ENCODE measurements at places on chromosomes 6 and 20.

GRCh38 chr20:41228858-41229257 is 88.7 kb downstream of the ZHX3 start:
- no peak for DNase-seq

- no peak for DNase-seq
Observed at GRCh38 chr6:144912474-144912873, 627.3 kb downstream of the UTRN start.

- no peak for DNase-seq
Observed at GRCh38 chr6:148016013-148016412, 326.6 kb upstream of the SASH1 start.

DNA sequence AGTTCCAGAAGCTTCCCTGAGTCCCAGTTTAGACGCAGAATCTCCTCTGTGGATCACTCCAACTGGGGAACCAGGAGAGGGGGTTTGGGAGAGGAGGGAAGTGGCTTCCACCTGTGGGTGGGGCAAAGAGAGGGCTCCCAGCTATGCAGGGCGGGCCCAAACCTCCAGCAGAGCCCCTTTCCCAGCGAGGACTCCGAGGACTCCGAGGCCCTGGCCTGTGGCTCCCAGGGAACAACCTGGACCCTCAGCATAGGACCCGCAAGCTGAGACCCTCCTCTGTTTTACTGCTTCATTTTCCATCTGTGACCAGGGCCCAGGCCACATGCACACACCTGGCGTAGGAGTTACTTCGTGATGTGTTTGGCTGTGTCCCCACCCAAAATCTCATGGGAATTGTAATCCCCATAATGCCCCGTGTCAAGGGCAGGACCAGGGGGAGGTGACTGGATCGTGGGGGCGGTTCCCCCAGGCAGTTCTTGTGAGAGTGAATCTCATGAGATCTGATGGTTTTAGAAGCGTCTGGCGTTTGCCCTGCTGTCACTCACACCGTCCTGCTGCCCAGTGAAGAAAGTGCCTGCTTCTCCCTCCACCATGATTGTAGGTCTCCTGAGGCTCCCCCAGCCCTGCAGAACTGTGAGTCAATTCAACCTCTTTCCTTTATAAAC is 27.9 kb downstream of the NTSR1 start:
- DNase-seq, result no peak

DNA sequence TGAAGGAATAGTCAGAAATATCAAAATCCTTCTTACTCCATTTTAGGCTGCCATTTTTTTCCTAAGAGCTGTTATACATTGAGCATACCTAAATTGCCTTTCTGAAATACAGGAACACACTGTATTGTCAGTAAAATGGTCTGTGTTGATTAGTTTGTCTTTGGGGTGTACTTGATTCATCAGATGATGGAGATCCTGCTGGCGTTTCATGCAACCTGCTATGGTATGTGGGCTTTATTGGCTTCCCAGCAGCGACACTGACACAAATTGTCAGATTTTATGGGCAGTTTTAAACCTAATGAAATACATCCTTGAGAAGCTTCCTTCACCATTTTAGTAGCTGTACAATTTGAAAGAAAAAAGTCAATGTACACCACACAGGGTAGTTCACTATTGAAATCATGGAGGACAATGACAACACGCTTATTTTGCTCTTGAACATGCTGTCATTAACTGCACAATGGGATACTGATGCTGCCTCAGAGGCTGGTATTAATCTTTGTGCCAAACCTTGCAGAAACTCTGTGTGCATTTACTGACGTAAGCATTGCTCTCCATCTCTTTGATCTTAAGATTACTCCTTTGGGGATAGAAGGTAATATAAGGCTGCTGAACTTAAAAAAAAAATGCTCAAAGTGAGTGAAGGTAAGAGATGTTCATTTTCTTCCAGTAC is 124.9 kb downstream of the LAMA2 start:
- DNase-seq, result no peak

DNA sequence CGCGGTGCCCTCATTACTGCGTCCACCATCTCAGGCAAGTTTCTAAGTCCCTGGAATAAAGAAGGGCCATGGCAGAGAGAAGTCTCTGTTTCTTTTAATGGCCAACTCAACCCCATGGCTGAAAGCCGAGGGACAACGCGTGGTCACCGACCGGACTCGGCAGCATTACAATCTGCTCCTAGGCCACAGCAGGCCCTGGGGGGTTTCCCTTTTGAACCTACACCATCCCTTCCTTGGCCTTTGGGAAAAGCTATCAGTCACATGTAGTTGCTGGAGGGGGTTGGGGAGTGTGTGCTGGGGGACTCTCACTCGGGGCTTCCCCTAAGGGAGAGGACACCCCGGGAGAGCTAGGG is 11.1 kb upstream of the FAM83C start:
- no peak for DNase-seq

- DNase-seq, result no peak
Observed at GRCh38 chr6:152360034-152360433, 277.1 kb downstream of the SYNE1 start.

DNA sequence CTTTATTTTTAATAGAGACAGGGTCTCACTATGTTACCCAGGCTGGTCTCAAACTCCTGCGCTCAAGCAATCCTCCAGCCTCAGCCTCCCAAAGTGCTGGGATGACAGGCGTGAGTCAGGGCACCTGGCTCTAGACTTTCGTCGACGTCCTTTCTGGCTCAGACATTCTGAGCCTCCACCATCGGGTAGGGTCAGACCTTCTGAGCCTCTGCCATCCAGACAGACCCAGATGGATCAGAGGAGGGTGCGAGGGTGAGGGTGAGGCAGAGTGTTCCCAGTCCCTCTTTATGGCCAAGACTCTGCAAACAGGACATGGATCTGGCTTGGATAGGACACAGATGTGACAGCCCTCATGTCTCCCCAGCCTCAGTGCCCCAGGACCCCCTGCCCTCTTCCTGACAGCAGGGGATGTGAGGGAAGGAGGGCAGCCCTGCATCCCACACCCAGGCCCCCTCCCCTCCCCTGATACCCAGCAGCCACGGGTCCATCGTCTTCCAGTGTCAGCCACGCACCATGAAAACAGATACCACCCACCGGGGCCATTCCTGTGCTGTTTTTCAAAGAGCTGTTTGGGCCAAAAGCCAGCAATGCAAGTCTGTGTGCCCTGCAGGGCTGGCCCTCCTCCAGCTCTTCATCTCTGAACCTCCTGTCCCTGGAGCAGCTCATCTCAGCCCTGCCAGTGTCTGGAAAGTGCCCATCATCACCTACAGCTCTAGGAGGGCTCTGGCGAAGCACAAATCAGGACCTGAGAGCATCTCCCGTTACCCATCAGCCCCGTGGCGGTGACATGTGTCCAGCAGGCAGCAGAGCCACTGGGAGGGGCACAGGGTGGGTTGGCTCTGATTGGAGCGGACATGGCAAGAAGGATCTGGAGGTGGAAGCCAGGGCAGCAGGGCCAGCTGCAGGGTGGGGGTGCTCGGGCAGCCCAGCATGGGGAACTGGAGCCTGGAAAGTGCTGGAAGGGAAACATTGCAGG is 208.4 kb downstream of the PREX1 start:
- DNase-seq, result no peak

DNA sequence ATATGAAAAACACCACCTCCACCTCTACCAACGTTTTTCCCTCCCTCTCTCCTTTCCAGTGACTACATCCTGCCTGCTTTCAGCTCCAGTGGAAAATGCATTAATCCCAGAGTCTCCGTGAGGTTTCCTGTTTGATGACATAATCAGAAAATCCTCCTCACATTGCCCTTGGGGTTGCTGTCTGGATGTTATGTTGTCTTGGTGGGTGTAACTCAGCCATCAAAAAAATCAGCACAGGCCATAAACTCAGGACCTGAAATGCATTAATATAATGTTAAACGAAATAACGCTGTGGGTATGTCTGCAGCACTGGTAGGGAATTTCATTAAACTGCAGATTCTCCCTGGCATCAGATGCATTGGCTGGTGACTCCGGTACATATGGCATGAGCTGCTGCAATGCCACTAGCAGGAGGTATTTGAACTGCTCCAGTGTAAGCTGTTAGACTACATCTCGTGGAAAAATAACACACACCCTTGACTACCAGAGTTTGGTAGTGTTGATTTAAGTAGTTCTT is 297.8 kb downstream of the PRL start:
- no peak for DNase-seq

DNA sequence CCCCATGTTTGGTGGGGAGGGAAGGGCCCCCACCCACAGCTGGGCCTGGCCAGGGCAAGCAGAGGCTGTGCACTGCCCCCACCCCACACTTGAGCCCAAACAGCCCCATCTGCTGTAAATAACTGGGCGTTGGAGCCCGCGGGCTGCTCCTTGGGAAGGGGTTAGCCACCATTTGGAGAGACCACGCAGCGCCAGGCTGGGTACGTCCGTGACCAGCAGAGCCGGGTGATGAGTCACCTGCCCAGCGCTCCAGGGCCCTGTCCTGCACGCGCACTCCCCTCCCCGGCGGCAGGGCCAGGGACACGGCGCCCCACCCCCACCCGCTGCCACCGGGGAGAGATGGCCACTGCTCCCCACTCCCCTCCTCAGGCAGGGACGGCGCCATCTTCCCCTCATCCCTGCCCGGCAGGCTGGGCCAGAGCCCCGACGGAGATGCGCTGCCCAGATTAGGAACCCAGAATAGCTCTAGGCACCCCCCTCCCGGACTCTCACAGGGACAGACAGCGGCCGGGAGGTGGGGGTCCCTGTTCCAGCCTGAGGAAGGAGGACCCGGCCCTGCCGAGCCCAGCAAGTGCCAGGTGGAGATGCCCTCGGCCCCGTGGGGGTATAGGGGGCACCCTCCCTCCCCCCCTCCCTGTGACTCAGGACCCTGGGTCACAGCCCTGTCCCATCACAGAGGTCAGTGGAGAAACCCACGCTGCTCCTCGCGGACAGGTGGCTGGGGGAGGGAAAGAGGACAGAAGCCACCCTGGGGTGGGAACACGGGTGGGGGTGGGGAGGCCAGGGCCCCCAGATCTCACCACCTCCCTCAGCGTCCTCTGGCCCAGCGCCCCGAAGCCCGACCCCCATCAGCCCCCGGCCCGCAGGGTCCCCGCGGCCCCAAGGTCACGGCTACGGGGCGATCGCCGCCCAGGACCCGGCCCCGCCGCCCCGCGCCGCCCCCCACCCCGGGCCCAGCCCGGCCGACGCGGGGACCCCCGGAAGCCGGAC is 642 bp downstream of the EEF1A2 start:
- DNase-seq, result no peak

DNA sequence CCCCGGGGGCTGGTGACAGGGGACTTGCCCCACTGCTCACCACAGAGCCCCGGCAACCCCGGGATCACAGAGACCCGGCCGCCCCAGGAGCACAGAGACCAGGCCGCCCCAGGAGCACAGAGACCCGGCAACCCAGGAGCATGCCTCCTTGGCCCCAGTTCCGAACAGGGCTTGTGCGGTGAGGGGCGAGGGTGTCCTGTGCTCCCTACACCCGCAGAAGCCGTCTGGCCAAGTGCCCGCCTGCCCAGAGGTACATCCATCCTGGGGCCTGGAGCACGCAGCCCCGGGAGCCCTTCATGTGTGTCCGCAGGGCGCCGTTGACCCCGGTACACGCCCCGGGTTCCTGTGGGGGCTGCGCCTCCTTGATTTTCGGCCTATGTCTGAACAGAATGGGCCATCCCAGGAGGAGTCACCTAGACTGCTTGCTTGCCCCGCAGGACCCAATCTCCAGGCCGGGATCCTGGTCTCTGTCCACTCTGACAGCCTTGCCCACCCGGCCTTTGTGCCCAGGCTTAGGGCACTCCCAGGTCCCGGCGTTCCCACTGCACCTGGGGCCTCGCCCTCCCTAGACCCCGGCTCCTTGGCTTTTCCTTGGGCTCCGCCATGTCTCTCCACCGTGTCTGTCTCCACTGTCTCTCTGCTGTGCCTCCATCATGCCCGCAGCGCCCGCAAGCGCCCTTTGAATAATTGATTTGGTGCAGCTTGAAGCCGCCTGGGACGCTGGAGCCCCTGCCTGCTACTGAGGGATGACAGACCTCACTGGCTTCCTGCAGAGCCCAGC is 219.8 kb downstream of the ERMARD start:
- DNase-seq, result no peak

GRCh38 chr6:169119669-169120068 is 134.0 kb downstream of the THBS2 start:
- DNase-seq, result no peak

DNA sequence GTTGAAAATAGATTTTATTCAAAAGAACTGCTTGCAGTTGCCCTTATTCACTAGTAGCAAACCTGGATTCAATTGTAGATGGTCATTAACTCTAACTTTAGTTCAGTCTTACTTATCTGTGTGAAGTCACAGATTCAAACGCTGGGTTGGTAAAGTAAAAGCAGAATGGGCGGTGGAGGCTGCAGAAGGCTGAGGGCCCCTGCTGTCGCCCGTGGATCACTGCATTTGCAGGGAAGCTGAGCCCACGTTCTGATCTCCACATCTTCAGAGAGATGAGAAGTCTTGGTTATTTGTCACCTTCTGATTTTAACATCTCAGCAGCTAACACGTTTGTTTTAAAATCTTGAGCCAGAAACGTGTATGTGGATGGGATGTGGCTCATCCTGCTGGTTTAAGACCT is 75.1 kb downstream of the SNX9 start:
- DNase-seq, result no peak

DNA sequence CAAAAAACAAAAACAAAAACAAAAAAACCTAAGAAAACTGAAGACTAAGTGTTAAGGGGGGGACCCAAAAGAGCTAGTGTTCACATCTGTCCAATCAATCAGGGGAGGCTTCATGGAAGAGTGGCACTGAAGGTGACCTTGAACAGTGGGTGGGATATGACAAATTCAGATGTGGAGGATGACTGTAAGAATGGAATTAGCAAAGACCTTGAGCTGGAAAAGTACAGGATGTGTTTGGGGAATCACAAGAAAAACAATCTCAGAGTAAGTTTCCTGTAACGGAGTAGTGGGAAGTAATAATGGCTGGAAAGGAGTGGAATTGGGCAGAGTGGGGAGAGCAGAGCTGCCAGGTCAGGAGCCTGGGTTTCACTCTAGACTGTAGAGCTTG is 2.9 kb upstream of the IER3 start:
- no peak for DNase-seq

DNA sequence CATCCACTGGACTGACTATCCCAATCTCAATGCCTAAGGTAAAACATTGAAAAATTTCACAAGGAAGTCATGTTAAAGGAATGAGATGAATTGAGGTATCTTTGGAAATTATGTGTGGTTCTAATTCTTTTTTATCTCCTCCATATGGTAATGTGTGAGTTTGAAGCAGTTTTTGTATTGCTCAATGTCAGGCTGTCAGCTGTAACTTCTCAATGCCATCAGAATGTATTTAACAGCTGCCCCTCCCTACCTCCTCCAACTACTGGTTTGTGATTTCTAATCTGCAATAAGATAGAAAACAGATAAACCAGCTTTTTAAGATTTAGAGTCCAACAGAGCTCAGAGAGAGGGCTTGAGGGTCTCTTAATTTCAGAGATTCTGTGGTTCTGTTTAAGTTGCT is 1005.8 kb upstream of the ADGRB3 start:
- DNase-seq, result no peak

Data from NCI-H510A (cell line).